ENCODE measurements at places on chromosomes 6 and 20. TPM values are rescaled to one million over a fixed set of nuclear protein-coding genes. Genes with fewer than 3 reads are reported as not detected.

IPCEF1 gene
- 0.37 TPM for total RNA-seq

PGC gene
- 1.5 TPM for total RNA-seq

NPEPL1 gene
- 96.5 TPM for total RNA-seq

DLL1 gene
- 34.8 TPM for total RNA-seq

DNA sequence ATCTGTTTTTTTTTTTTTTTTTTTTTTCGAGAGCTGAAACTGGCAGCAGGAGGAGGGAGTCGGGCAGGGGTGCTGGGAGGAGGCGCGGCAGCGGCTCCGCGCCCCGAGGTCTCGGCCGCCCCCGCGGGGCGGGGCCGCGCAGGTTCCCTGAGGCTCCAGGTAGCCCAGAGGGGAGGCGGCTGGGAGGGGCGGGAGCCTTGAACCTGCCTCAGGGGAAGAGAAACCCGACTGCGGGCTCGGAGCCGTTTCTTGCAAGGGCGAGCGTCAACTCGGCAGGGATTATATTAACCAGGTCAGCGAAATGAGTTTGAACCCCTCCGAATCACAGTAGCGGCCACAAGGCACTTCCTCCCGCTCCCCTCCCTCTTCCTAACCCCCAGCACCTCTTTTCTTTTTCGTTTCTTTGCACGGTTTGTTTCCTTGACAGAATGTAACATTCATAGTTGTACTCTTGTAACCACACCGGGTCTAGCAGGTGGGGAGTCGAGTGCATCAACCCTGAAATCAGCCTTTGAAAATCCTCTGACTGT lies 2.0 kb downstream of the MYB start:
- peak; percentile 87 for DNase-seq

DNA sequence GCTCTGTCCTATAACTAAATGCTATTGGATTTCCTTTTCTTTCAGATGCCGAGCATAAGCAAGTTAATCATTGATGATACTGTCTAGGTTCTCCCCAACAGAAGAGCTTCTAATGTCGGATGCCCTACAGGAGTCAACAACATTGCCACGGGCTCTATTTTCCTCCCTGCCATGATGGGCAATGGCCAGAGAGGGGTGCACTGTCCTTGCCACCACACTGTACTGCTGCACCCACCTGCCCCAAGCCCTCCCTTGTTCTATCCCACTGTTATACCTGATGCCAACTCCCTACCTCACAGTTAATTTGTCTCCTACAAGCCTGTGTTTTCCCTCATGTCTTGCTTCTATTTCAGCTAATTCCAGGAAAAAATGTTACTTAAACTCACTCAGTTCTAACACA lies 773.6 kb upstream of the CHD6 start:
- DNase-seq, result no peak

All from transverse colon (tissue), 4 donors.